ENCODE measurements at places on chromosomes 1 and 21. TPM values are rescaled to one million over a fixed set of nuclear protein-coding genes. Genes with fewer than 3 reads are reported as not detected.

Gene FMO2
- 14.7 TPM for total RNA-seq

DNA sequence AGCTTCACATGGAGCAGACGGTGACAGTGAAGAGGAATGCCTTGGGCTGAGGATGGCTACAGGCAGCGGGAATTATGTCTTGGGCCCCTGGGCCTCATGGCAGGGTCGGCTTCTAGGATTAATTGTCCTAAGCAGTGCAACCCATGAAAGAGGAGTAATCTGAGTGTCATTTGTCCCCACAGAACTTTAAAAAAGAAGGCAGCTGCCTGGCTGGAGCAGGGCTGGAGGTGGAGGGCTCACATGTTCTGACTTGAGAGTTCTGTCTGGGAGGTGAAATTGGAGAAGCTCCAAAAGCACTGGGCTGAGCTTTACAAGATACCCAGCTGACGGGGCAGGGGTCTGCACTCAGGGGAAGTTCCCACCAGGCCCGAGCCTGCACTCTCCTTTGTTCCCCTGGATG lies 22.6 kb downstream of the CACNA1S start:
- no peaks in the 10 kb centered on the region for H3K4me1 ChIP-seq
- H3K36me3 ChIP-seq, result no peaks in the 10 kb centered on the region
- no peak for DNase-seq

- no peak for DNase-seq
- no peaks in the 10 kb centered on the region for H3K27me3 ChIP-seq
- no peak overlapping the region for H3K27ac ChIP-seq
- H3K4me3 ChIP-seq, result no peak overlapping the region
Measured at GRCh38 chr1:17200756-17201155, 4.2 kb upstream of the PADI1 start.

Gene HMGCL
- 49.7 TPM for total RNA-seq

GRCh38 chr1:68149110-68149798 lies 83.1 kb downstream of the WLS start:
- H3K36me3 ChIP-seq, result peaks cover 3% of the 10 kb centered on the region
- no peaks in the 10 kb centered on the region for H3K27me3 ChIP-seq
- no peak overlapping the region for H3K27ac ChIP-seq
- no peak for DNase-seq
- peaks cover 15% of the 10 kb centered on the region for H3K4me1 ChIP-seq

GRCh38 chr1:76891931-76892622 lies 24.8 kb downstream of the ST6GALNAC5 start:
- H3K4me3 ChIP-seq, result no peak overlapping the region
- no peaks in the 10 kb centered on the region for H3K27me3 ChIP-seq
- no peak for DNase-seq
- H3K36me3 ChIP-seq, result no peaks in the 10 kb centered on the region
- H3K4me1 ChIP-seq, result no peaks in the 10 kb centered on the region

- H3K36me3 ChIP-seq, result no peaks in the 10 kb centered on the region
- no peak overlapping the region for H3K4me3 ChIP-seq
- DNase-seq, result no peak
- peaks cover 34% of the 10 kb centered on the region for H3K4me1 ChIP-seq
- H3K27me3 ChIP-seq, result no peaks in the 10 kb centered on the region
Measured at GRCh38 chr1:42171679-42172266, 7.2 kb upstream of the GUCA2A start.

DNA sequence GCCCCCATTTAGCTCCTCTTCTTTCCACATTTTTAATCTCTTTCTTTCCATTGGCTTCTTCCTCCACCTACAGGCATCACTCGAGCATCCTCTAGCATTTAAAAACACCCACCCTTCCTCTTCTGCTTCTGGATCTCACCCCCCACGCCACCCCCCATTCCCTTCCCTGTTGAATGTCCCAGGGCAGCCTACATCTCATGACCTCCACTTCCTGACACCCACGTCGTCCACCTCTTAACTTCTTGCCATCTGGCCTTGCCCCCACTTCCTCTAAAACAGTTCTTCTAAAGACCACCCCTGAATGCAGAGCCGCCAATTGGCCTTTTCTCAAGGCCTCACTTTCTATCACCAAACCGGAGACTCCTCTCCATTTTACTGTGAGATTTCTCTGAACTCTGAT lies 6.1 kb upstream of the ETNK2 start:
- no peak overlapping the region for H3K27ac ChIP-seq
- H3K27me3 ChIP-seq, result no peaks in the 10 kb centered on the region
- H3K4me1 ChIP-seq, result no peaks in the 10 kb centered on the region
- no peaks in the 10 kb centered on the region for H3K36me3 ChIP-seq
- DNase-seq, result no peak
- no peak overlapping the region for H3K4me3 ChIP-seq

- no peaks in the 10 kb centered on the region for H3K27me3 ChIP-seq
- no peak overlapping the region for H3K27ac ChIP-seq
- no peak overlapping the region for H3K4me3 ChIP-seq
- DNase-seq, result no peak
Measured at GRCh38 chr1:155645648-155646047, 35.6 kb downstream of the MSTO1 start.

- no peak overlapping the region for H3K4me3 ChIP-seq
- DNase-seq, result no peak
- no peaks in the 10 kb centered on the region for H3K27me3 ChIP-seq
- peaks cover 4% of the 10 kb centered on the region for H3K4me1 ChIP-seq
Measured at GRCh38 chr1:228226956-228227791, 19.3 kb downstream of the OBSCN start.

- no peak overlapping the region for H3K4me3 ChIP-seq
- no peak overlapping the region for H3K27ac ChIP-seq
Measured at GRCh38 chr1:92705446-92705845, 79.5 kb downstream of the EVI5 start.

GRCh38 chr1:1925437-1926345 lies 6.6 kb upstream of the TMEM52 start:
- H3K4me3 ChIP-seq, result no peak overlapping the region
- DNase-seq, result no peak
- H3K27ac ChIP-seq, result no peak overlapping the region
- H3K27me3 ChIP-seq, result no peaks in the 10 kb centered on the region
- H3K36me3 ChIP-seq, result no peaks in the 10 kb centered on the region

Gene WDR64
- total RNA-seq, result not detected

DNA sequence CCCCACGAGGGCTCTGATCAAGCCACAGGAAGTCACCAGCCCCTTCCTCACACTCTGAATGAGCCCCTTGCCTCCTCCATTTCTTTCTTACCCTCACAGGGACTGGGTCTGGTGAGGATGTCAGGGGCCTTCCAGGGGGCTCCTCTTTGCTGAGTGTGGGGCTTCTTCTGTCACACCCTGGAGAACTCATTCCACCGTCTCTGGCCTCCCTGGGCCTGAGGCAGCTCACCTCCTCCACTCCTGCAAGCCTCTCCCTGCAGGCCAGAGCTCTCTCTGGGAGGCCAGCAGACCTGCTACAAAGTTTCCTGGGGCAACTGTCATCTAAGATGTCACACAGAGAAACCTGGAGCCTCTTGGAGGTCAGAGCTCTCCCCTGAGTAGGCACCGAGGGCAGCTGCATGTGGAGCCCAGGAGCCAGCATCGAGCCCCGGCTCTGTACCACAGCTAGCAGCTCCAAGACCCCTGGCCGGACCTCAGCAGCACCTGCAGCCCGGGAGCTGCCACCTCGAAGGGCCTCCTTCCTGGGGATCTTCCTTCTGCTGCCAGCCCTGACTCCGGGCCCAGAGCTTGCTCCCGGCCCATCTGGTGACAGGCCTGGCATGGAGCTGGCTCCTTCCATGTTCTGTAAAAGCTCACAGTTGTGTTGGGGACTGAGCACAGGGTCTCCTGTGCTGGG lies 1.1 kb downstream of the SPOCD1 start:
- H3K27me3 ChIP-seq, result no peaks in the 10 kb centered on the region
- H3K4me3 ChIP-seq, result no peak overlapping the region
- no peak overlapping the region for H3K27ac ChIP-seq
- H3K4me1 ChIP-seq, result no peaks in the 10 kb centered on the region
- DNase-seq, result no peak
- no peaks in the 10 kb centered on the region for H3K36me3 ChIP-seq

Gene RUNX3
- 2.8 TPM for total RNA-seq

GRCh38 chr1:74467786-74468377 lies 44.5 kb downstream of the LRRC53 start:
- H3K4me3 ChIP-seq, result no peak overlapping the region
- no peaks in the 10 kb centered on the region for H3K4me1 ChIP-seq
- no peak for DNase-seq

GRCh38 chr1:30879126-30879786 lies 29.3 kb downstream of the SDC3 start:
- H3K4me1 ChIP-seq, result no peaks in the 10 kb centered on the region
- DNase-seq, result no peak
- no peaks in the 10 kb centered on the region for H3K36me3 ChIP-seq
- no peak overlapping the region for H3K4me3 ChIP-seq

DNA sequence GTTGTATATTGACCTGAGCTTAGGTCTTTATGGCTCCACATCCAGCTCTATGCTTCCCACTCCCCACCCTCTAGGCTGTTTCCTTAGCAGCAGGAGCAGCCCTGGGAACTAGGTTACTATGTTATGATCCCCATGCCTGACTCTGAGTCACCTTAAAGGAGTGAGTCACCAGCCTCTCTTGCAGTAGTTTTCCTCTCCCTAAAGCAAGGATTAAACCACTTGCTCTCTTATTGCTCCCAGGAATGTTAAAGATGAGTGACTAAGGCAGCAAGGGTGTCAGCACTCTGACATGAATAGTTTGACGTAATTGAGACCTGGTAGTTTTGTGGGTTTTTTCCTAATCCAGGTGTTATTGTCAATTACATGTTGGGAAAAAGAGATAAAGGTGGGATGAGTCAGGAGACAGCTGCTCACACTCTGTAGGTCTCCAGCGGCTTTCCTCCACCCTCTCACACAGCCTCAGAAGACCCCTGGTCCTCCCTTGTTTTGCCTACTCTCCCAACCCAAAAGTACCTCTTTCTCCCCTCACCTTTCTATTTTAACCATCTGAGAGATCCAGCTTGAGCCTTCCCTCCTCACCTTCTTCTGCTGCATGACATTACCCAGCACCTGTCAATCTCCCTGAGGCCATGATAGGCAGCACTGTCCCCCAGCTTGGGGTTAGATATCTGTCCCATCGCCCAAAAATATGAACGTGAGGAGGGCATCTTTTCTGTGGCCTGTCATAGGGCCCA lies 369.1 kb upstream of the VAMP3 start:
- no peaks in the 10 kb centered on the region for H3K36me3 ChIP-seq
- no peaks in the 10 kb centered on the region for H3K4me1 ChIP-seq
- DNase-seq, result no peak

DNA sequence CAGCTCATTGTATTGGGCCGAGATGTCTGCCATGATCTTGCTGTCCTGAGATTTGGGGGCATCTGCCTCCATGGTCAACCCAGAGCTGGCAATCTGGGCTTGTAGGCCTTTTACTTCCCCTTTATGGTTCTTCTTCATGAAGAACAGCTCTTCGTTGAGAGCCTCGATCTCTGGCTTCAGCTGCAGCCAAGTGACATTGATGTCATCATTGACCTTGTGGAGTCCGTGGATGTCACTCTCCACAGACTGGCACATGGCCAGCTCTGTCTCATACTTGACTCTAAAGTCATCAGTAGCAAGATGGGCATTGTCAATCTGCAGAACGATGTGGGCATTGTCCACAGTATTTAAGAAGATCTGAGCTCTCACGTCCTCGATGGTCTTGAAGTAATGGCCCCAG lies 29.2 kb downstream of the RAP1A start:
- no peaks in the 10 kb centered on the region for H3K27me3 ChIP-seq
- H3K4me1 ChIP-seq, result peaks cover 11% of the 10 kb centered on the region
- no peaks in the 10 kb centered on the region for H3K36me3 ChIP-seq
- H3K27ac ChIP-seq, result no peak overlapping the region

GRCh38 chr1:13921190-13921589 lies 221.2 kb downstream of the PRDM2 start:
- no peak overlapping the region for H3K27ac ChIP-seq
- no peaks in the 10 kb centered on the region for H3K27me3 ChIP-seq
- H3K36me3 ChIP-seq, result no peaks in the 10 kb centered on the region
- H3K4me3 ChIP-seq, result no peak overlapping the region

Gene FCAMR
- total RNA-seq, result not detected

- H3K4me1 ChIP-seq, result no peaks in the 10 kb centered on the region
- H3K27me3 ChIP-seq, result no peaks in the 10 kb centered on the region
- no peak overlapping the region for H3K4me3 ChIP-seq
- DNase-seq, result no peak
- H3K36me3 ChIP-seq, result no peaks in the 10 kb centered on the region
Measured at GRCh38 chr21:16033193-16033592, 303.4 kb downstream of the USP25 start.

DNA sequence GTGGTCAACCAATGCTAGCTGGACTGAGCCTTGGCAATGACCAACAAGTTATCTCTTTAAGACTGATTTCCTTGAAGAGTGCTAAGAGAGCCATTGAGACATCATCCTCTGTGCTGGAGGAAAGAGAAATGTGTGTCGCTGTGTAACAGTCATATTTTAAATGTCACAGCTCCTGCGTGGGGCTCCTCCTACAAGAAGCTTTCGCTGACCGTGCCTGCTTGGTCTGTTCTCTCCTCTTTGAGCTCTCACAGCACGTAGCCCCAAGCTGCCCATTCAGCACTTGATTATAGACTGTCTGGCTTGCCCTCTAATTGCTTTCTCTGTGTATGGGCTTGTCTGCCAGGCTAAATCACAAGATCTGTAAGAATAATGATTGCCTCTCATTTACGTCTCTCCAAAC lies 221.3 kb downstream of the FOXD2 start:
- no peak overlapping the region for H3K4me3 ChIP-seq
- no peaks in the 10 kb centered on the region for H3K27me3 ChIP-seq
- no peak for DNase-seq
- no peak overlapping the region for H3K27ac ChIP-seq

Gene RAB3B
- not detected for total RNA-seq

Gene MMEL1
- total RNA-seq, result 0.98 TPM

DNA sequence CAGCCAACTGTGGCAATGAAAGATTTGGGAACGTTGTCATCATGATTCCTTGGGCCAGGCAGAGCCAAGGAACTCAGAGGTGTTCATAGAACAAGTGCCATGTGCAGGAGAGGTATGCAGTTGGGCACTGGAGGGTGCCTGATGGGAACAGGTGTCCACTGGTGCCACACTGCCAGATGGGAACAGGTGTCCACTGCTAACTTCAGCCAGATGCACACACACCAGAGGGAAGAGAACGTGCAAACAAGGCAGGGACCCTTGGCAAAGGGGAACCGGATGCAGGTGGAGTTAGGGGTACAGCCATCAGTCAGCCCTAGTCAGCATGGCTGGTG lies 13.5 kb downstream of the OLFML2B start:
- H3K27ac ChIP-seq, result no peak overlapping the region
- no peaks in the 10 kb centered on the region for H3K36me3 ChIP-seq
- DNase-seq, result no peak
- no peaks in the 10 kb centered on the region for H3K4me1 ChIP-seq
- no peaks in the 10 kb centered on the region for H3K27me3 ChIP-seq
- no peak overlapping the region for H3K4me3 ChIP-seq

Data from thyroid gland (tissue), 4 donors.